ENCODE measurements at places on chromosomes 6 and 20. TPM values are rescaled to one million over a fixed set of nuclear protein-coding genes. Genes with fewer than 3 reads are reported as not detected.

The LAMA2 gene
- 2.6 TPM for total RNA-seq

The NINL gene
- total RNA-seq: 2.7 TPM

The ELOVL2 gene
- total RNA-seq: 0.24 TPM

The GSTA2 gene
- not detected for total RNA-seq

The ISM1 gene
- total RNA-seq: 0.08 TPM

The RAET1L gene
- not detected for total RNA-seq

The IDH3B gene
- total RNA-seq: 185 TPM

The EYA4 gene
- 34.6 TPM for total RNA-seq

The PARD6B gene
- 2.4 TPM for total RNA-seq

The COL10A1 gene
- not detected for total RNA-seq

The POPDC3 gene
- 30.0 TPM for total RNA-seq

The PCSK2 gene
- total RNA-seq: not detected

The CTAGE9 gene
- not detected for total RNA-seq

The FOXQ1 gene
- not detected for total RNA-seq

The HRH3 gene
- total RNA-seq: not detected

The DAAM2 gene
- total RNA-seq: 8.3 TPM

The DEFB127 gene
- total RNA-seq: not detected

The FAM83C gene
- not detected for total RNA-seq

The SIRPA gene
- total RNA-seq: 6.8 TPM

The C6orf89 gene
- 17.6 TPM for total RNA-seq

The OXT gene
- total RNA-seq: not detected

The FABP7 gene
- total RNA-seq: 8.4 TPM

The LTB gene
- total RNA-seq: not detected

The HNF4A gene
- total RNA-seq: not detected

The RPP40 gene
- total RNA-seq: 14.9 TPM

The ANGPT4 gene
- total RNA-seq: 0.05 TPM

The NRN1 gene
- 4.0 TPM for total RNA-seq

The SOD2 gene
- total RNA-seq: 43.2 TPM

The TRAPPC3L gene
- total RNA-seq: not detected
